ENCODE measurements at places on chromosomes 12 and 14. TPM values are rescaled to one million over a fixed set of nuclear protein-coding genes. Genes with fewer than 3 reads are reported as not detected.

DNA sequence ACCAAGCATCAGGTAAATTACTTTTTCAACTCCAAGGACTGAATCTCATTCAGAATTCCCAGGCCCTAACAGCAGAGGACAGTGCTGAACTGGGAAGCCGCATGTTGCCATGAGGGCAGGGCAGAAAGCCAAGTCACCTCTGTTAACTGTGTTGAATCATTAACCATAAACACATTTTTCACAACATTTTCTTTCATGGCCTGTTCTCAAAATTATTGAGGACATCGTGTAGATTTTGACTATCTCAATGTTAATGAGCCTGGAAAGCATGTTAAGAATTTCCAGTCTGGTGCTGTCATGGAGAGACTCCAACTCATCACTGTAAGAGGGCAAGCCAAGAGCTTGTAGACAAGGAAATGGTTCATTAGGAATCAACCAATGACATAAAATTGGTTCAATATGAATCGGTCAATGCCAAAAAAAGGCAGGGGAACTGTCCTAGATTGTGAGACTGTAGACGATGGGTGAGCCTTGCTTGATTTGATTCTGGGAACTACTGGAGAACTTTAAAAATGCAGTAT, 33.7 kb downstream of the CPM start:
- H3K4me3 ChIP-seq, result no peak overlapping the region
- no peak for DNase-seq
- H3K36me3 ChIP-seq, result no peaks in the 10 kb centered on the region
- no peaks in the 10 kb centered on the region for H3K27me3 ChIP-seq

GRCh38 chr14:104637546-104638003, 33.0 kb upstream of the TMEM179 start:
- no peak for DNase-seq
- no peak overlapping the region for H3K27ac ChIP-seq
- H3K36me3 ChIP-seq, result no peaks in the 10 kb centered on the region
- peaks cover 69% of the 10 kb centered on the region for H3K27me3 ChIP-seq

- no peaks in the 10 kb centered on the region for H3K36me3 ChIP-seq
- H3K27ac ChIP-seq, result no peak overlapping the region
- DNase-seq, result no peak
- H3K4me1 ChIP-seq, result no peaks in the 10 kb centered on the region
- H3K27me3 ChIP-seq, result no peaks in the 10 kb centered on the region
These were observed 27.0 kb downstream of the SLCO1C1 start for GRCh38 chr12:20722142-20722541.

- no peak for DNase-seq
- H3K27me3 ChIP-seq, result peaks cover 6% of the 10 kb centered on the region
- H3K4me1 ChIP-seq, result no peaks in the 10 kb centered on the region
- H3K36me3 ChIP-seq, result no peaks in the 10 kb centered on the region
These were observed 174.1 kb upstream of the PRMT8 start for GRCh38 chr12:3316776-3317480.

Gene MYF6
- not detected for total RNA-seq

Gene NELL2
- 3.4 TPM for total RNA-seq

Gene ANO2
- 9.6 TPM for total RNA-seq

DNA sequence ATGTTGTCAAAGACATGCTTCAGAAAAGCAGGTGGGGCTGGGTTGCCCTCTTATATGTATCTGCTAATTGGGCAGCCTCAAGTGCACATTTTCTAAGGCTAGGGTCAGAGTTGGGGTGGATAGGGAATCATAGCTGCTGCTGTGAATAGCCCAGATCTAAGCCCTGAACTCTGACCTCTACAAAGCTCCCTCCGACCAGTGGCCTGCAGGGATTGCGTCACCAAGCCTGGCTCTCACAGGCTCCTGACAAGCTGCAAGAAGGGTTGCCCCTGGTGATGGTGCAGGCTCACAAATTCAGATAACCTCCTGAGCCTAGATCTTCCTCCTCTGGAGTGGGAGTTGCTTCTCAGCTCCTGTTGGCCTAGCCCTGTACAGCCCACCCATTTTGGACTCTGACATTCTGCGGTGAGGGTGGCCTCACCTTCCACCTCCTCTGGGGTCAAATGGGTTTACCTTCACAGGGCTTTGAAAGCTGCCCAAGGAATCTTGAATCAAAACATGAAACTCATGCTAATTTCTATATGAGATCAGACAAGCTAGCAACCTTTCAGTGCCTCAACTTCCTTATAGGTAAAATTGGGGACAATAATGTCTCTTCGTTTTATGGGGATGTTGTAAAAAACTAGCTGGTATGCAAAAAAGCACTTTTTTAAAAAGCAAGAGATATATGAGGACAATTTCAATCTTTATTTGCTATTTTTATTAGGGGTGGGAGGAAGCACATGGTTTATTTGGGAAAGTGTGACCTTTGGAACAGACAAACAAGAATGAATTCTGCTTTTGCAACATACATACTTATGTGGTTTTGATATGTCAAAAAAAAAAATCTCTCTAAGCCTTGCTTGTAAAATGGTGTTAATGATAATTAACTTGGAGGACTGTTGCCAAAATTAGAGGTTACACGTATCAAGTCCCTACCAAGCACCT, 4.9 kb upstream of the SUSD6 start:
- DNase-seq, result no peak
- H3K36me3 ChIP-seq, result no peaks in the 10 kb centered on the region
- H3K4me3 ChIP-seq, result no peak overlapping the region
- H3K27ac ChIP-seq, result no peak overlapping the region
- H3K27me3 ChIP-seq, result no peaks in the 10 kb centered on the region
- H3K4me1 ChIP-seq, result peaks cover 30% of the 10 kb centered on the region

GRCh38 chr14:92938235-92938875, 15.4 kb downstream of the CHGA start:
- H3K4me1 ChIP-seq, result no peaks in the 10 kb centered on the region
- no peak for DNase-seq
- no peak overlapping the region for H3K4me3 ChIP-seq
- no peak overlapping the region for H3K27ac ChIP-seq
- no peaks in the 10 kb centered on the region for H3K27me3 ChIP-seq

Gene HEATR5A
- 49.8 TPM for total RNA-seq

DNA sequence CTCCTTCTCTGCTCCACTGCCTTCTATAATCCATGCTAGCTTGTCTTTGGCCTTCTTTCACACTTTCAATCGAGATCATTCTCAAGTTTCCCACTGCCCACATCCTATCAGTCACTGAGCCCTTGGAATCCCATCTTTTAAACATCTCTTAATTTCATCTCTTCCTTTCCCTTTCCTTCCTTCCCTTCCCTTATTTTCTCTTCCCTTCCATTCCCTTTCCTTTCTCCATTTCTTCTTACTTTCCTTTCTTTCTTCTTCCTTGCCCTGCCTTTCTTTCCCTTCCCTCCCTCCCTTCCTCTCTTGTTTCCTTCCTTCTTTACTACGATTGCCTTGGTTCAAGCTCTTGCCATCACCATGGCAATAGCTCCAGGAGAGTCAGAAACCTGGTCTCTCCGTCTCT, 183.8 kb downstream of the EMP1 start:
- H3K27me3 ChIP-seq, result no peaks in the 10 kb centered on the region
- DNase-seq, result no peak
- no peaks in the 10 kb centered on the region for H3K4me1 ChIP-seq
- no peak overlapping the region for H3K4me3 ChIP-seq
- H3K36me3 ChIP-seq, result no peaks in the 10 kb centered on the region
- H3K27ac ChIP-seq, result no peak overlapping the region

DNA sequence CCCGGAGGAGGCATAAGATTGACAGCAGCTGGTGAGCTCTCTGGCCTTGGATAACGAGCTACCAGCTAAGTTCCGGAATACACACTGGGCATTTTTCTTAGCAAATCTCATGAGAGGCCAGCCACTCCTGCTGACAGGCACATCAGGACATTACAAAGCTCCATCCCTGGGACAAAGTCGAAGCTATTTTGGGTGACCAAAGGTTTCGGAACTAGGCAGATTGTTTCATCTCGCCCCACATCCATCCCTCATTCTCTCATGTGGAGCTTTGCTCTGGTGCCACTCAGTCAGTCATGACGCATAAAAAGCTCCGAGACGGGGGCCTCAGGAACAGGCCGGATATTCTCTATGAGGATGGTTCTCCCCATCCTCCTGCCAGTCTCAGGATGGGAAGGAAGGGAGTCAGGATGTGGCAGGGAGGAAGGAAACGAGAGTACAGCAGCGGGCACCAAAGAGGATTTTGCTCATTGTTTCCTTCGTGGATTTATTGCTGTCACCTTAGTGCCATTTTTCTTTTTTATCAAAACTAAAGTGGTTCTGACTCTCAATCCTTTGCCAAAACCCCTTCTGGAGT, 253.1 kb upstream of the FKBP4 start:
- no peaks in the 10 kb centered on the region for H3K4me1 ChIP-seq
- no peaks in the 10 kb centered on the region for H3K27me3 ChIP-seq
- no peak overlapping the region for H3K4me3 ChIP-seq
- DNase-seq, result no peak
- H3K36me3 ChIP-seq, result no peaks in the 10 kb centered on the region
- H3K27ac ChIP-seq, result no peak overlapping the region

- no peaks in the 10 kb centered on the region for H3K4me1 ChIP-seq
- H3K27ac ChIP-seq, result no peak overlapping the region
- H3K27me3 ChIP-seq, result no peaks in the 10 kb centered on the region
- no peak overlapping the region for H3K4me3 ChIP-seq
These were observed 2.3 kb upstream of the GARIN2 start for GRCh38 chr14:67186789-67187584.

Gene DDN
- total RNA-seq, result 0.06 TPM

Gene KLRG1
- 2.0 TPM for total RNA-seq

GRCh38 chr12:95884998-95885397, 26.2 kb downstream of the SNRPF start:
- no peak overlapping the region for H3K4me3 ChIP-seq
- H3K36me3 ChIP-seq, result no peaks in the 10 kb centered on the region
- H3K4me1 ChIP-seq, result no peaks in the 10 kb centered on the region
- H3K27me3 ChIP-seq, result no peaks in the 10 kb centered on the region
- no peak overlapping the region for H3K27ac ChIP-seq
- DNase-seq, result no peak

Gene CYP46A1
- total RNA-seq, result 1.5 TPM

Gene GLIPR1L1
- total RNA-seq, result not detected

Gene ACSM4
- total RNA-seq, result not detected

Gene LRRIQ1
- 4.6 TPM for total RNA-seq

DNA sequence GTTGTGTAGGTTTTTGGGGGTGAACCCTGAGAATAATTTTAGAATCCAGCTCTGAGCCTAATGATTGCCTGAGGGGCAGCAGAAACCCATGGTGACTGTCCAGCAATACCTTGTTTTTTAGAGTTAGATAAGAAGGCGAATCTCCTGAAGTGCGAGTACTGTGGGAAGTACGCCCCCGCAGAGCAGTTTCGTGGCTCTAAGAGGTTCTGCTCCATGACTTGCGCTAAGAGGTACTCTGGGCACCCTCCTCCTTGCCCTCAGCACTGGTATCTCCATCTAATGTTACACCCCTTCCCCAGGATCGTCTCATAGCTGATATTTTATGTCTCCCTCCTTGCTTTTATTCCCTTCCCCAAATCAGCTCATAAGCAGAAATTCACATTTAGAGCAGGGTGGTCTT, 12.7 kb downstream of the M6PR start:
- H3K36me3 ChIP-seq, result peaks cover 68% of the 10 kb centered on the region
- no peak overlapping the region for H3K4me3 ChIP-seq
- no peaks in the 10 kb centered on the region for H3K4me1 ChIP-seq
- no peaks in the 10 kb centered on the region for H3K27me3 ChIP-seq

Gene ARHGEF25
- 16.5 TPM for total RNA-seq

- no peak overlapping the region for H3K27ac ChIP-seq
- H3K36me3 ChIP-seq, result no peaks in the 10 kb centered on the region
- DNase-seq, result no peak
- no peaks in the 10 kb centered on the region for H3K27me3 ChIP-seq
- H3K4me1 ChIP-seq, result no peaks in the 10 kb centered on the region
- no peak overlapping the region for H3K4me3 ChIP-seq
These were observed 204.4 kb downstream of the SYT1 start for GRCh38 chr12:79069009-79069408.

DNA sequence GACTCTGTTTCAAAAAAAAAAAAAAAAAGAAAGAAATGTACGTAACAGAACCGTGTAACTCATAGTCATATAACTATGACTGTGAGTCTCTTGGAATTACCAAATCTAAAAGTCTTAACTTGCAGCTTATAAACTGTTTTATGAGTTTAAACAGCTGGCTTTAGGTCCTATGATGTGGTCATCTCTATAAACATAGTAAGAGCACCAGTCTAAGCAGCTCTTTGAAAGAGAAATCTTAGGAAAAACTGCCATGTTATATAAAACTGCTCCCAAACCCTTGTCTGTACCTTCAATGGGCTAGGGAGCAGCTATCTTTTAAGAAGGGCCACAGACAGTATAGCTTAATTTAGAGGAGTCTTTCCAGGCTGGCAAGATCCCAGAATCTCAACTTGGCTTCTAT, 115.5 kb upstream of the AEBP2 start:
- peaks cover 5% of the 10 kb centered on the region for H3K36me3 ChIP-seq
- H3K4me1 ChIP-seq, result no peaks in the 10 kb centered on the region
- no peak overlapping the region for H3K4me3 ChIP-seq
- H3K27me3 ChIP-seq, result no peaks in the 10 kb centered on the region
- H3K27ac ChIP-seq, result peak overlapping the region; percentile 35

Gene CLEC9A
- total RNA-seq, result not detected

GRCh38 chr12:14635776-14636175, 60.6 kb downstream of the GUCY2C start:
- H3K27ac ChIP-seq, result no peak overlapping the region
- H3K4me3 ChIP-seq, result no peak overlapping the region
- DNase-seq, result no peak
- H3K36me3 ChIP-seq, result no peaks in the 10 kb centered on the region
- H3K27me3 ChIP-seq, result no peaks in the 10 kb centered on the region
- no peaks in the 10 kb centered on the region for H3K4me1 ChIP-seq

DNA sequence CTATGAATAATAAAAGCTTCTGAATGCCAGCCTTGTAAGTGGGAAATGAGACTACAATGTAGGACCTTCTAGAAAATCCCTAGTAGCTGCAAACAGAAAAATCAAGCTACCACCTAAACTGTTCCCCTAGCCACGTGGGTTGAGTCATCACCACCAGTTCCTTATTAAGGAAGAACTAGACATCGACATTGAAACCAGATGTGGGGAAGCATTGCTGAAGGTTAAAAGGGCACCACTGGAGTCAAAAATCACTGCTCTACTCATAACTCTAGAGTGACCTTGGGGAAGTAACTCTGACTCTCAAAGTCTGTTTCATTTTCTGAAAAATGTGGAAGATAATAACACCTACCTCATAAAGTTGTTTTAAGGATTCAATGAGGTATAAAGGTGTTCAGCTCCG, 9.4 kb upstream of the CNIH1 start:
- peaks cover 36% of the 10 kb centered on the region for H3K4me1 ChIP-seq
- DNase-seq, result peak; percentile 75
- no peaks in the 10 kb centered on the region for H3K27me3 ChIP-seq

Gene AKAP6
- 3.7 TPM for total RNA-seq

- no peak overlapping the region for H3K4me3 ChIP-seq
- DNase-seq, result no peak
- H3K27me3 ChIP-seq, result no peaks in the 10 kb centered on the region
- H3K4me1 ChIP-seq, result no peaks in the 10 kb centered on the region
These were observed 276.2 kb upstream of the ATP2B1 start for GRCh38 chr12:89984846-89985245.

GRCh38 chr12:119748497-119748896, 80.6 kb downstream of the PRKAB1 start:
- no peaks in the 10 kb centered on the region for H3K36me3 ChIP-seq
- H3K4me3 ChIP-seq, result no peak overlapping the region
- no peaks in the 10 kb centered on the region for H3K4me1 ChIP-seq
- no peak for DNase-seq

- no peak overlapping the region for H3K4me3 ChIP-seq
- H3K36me3 ChIP-seq, result no peaks in the 10 kb centered on the region
- no peak overlapping the region for H3K27ac ChIP-seq
- peaks cover 3% of the 10 kb centered on the region for H3K4me1 ChIP-seq
- no peak for DNase-seq
- no peaks in the 10 kb centered on the region for H3K27me3 ChIP-seq
These were observed 20.5 kb downstream of the TAMALIN start for GRCh38 chr12:52027085-52027843.
